ENCODE measurements at places on chromosomes 13 and 19.

- no peak for DNase-seq
Observed at GRCh38 chr13:76380446-76381065, 505.6 kb downstream of the KCTD12 start.

DNA sequence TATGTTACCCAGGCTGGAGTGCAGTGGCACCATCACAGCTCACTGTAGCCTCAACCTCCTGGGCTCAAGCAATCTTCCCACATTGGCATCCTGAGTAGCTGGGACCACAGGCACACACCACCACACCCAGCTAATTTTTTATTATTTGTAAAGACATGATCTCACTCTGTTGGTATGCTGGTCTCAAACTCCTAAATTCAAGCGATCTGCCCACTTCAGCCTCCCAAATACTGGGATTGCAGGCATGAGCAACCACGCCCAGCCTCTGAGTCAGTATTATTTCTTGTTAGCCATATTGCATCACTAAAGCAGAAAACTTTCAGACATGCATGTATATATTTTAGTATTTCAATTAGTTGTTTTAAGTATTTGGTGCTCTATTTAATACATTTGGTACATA is 376.4 kb downstream of the GPC6 start:
- no peak for DNase-seq

GRCh38 chr13:44231786-44232516 is 141.7 kb upstream of the SERP2 start:
- no peak for DNase-seq

DNA sequence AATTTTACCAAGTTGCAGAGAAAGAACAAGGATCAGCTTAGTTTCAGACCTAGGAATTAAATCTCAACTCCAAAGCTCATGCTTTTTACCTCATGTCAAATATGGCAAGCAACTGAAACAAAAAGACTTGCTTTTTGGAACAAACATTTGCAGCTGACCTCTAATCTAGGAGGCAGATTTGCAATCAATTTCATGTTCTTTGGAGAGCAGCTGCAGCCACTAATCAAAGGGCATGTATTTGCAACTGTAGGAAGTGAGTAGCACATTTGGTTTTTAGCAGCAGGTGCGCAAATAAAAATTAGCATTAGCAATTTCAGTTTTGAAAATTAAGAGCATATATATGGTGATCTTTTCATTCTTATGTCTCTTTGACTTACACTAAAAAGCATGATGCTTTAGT is 459.3 kb upstream of the SLC10A2 start:
- DNase-seq, result no peak

GRCh38 chr13:114174529-114174961 is 4.5 kb upstream of the CFAP97D2 start:
- no peak for DNase-seq

DNA sequence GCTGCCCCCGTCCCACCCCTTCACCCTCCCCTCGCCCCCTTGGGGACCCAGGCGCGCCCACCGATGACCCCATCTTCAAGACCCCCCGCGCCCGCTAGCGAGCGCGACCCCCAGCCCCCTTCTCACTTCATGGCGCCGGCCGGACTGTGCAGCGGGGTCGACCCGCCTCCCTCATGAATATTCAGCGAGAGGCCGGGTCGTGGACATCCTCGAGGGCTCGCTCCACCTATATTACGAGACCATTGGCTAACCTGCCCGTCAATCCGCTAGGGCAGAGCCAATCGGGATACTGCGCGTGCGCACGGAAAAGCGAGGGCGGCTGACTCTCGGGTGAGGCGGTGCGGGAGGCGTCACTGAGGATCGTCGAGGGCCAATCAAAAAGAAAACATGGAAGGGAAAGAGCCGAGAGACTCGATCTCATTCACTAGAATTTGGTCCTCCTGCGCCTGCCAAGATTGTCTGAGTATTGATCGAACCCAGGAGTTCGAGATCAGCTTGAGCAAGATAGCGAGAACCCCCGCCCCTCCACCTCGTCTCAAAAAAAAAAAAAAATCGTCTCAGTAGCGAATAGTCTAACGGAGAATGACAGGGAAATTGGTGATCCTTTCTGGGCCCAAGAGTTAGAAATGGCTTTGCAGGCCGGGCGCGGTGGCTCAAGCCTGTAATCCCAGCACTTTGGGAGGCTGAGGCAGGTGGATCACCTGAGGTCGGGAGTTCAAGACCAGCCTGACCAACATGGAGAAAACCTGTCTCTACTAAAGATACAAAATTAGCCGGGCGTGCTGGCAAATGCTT is at the start of gene ERCC2:
Gene ERCC2, minus strand, starts transcription at position 164 of the 795 bp plus-strand sequence. Its CDS starts 33 bp downstream, at position 131.
- peak; percentile 100 for DNase-seq

DNA sequence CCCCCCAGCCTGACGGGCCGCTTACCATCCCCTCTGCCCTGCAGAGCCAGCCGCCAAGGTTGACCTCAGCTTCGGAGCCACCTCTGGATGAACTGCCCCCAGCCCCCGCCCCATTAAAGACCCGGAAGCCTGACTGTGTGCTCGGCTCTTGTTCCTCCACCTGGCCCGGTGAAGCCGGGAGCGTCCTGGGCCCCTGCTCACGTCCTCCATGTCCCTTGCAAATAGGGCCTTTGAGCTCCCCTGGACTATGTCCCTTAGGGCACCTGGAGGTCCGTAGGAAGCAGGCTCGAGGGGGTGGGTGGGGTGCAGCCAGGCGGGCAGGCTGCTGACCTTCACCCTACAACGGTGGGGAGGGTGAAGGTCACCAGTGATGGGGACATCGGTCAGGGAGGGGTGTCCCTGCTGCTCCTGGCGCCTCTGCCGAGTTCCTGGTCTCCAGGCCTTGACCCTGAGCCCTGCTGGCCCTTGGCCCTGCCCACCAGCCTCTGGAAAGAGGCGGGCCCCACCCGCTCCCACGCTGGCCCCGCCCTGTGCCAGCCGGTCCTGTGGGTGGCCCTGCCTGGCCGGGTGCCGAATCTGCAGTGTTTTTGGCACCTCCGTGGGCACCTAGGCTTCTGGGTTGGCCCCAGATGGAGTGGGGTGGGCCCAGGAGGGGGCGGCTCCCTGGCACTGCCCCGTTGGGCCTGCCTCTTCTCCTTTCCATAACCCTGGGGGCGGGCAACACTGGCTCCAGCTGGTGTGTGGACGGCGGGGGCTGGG is 3.3 kb downstream of the ATP5F1D start:
- no peak for DNase-seq

GRCh38 chr19:18603255-18603957 is 3.2 kb downstream of the CRLF1 start:
- no peak for DNase-seq

DNA sequence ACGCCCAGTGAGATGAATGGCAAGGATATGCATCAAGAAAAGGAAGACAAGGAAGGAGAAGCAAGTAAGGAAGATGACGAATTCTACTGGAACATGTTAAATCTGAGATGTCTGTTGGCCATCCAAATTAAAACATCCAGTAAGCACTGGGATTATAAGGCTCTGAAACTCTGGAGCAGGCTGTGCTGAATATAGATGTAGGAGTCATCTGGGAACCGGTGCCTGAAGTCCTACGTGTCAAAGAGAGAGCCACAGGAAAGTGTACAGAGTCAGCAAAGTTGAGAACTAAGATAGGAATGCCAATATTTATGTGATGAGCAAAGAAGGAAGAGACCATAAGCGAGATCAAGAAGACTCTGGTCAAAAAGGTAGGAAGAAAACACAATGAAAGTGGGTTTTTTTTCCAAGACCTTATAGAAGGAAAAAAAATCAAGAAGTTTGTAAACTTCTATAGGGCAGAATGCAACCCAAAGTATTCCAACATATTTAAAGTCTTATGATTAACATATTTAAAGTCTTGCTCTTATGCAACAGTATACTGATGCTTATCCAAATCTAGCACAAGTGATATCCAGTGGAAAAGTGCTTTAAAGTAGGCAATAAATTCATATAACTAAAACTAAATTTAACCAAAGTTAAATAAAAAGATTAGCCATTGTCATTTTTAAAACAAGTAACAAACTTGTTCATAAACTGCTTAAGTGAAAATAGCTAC is 51.2 kb upstream of the EEF1AKMT1 start:
- DNase-seq, result no peak

- no peak for DNase-seq
Observed at GRCh38 chr19:57850553-57851017, 926 bp downstream of the ZNF587 start.

DNA sequence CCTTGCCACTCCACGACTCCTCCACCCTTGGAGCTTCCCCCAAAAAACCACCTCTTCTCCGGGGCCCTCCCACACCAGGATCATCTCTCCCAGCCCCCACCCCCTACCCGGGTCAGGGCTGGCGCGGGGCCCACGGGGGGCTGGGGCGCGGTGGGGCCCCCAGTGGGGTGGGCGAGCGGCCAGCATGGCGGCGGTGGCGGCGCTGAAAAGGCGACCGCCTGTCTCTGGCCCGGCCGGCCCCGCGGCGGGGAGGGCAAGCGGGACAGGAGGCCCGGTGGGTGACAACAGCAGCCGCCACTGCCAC is 850 bp downstream of the DYRK1B start:
- no peak for DNase-seq

DNA sequence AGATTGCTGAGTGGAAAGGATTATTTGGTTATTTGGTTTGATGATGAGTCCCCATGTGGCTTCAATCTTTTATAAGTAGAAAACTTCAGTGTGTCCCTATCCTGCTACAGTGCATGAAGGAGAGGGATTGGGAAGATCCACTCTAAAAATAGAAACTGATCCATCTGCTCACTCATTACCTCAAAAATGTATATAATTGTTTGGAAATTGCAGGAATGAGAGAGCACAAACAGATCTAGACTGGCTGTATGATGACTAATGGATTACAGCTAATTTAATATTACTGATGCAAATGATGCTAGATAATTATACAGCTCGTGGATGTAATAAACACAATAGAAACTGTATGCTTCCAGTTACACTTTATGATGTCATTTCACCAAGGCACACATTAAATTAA is 625.3 kb upstream of the PRR20A start:
- DNase-seq, result no peak

GRCh38 chr13:98524391-98524790 is 52.5 kb downstream of the STK24 start:
- DNase-seq, result no peak

DNA sequence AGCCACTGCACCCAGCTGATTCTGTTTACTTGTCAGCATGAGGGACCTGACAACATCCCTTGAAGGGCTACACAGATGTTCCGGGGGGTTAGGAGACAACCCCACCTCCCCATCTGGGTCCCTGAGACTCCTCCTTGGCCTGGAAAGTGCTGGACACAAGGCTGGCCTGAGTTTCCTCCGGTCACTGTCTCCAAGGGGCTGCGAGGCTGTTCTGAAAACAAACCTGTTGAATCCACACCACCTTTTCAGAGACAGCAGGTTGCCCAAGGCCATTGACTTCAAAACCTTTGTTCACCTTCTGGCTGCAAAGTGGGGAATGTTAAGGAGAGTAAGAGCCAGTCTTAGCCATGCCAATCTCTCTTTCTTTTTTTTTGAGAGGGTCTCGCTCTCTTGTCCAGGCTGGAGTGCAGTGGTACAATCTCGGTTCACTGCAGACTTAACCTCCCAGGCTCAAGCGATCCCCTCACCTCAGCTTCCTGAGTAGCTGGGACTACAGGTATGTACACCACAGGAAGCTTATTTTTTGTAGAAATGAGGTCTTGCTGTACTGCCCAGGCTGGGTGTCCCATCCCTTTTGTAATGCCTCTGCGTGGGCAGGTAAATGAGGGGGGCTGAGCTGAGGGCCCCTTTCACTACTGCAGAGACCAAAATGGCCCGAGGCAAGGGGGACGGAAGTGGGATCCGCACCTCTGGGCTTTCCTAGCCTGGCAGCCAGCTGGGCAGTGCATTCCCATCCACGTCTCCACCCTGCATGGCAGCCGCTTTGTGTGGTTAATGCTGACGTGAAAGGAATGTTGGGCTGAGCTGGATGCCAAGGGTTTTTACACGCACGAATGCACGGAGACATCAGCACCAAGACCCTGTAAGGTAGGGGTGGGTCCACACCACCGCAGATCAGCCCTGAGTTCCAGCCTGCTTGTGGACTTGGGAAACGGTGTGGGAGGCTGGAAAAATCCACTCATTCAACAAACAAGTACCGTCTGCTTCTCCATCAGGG is 1.9 kb upstream of the ZNF628 start:
- DNase-seq, result no peak

DNA sequence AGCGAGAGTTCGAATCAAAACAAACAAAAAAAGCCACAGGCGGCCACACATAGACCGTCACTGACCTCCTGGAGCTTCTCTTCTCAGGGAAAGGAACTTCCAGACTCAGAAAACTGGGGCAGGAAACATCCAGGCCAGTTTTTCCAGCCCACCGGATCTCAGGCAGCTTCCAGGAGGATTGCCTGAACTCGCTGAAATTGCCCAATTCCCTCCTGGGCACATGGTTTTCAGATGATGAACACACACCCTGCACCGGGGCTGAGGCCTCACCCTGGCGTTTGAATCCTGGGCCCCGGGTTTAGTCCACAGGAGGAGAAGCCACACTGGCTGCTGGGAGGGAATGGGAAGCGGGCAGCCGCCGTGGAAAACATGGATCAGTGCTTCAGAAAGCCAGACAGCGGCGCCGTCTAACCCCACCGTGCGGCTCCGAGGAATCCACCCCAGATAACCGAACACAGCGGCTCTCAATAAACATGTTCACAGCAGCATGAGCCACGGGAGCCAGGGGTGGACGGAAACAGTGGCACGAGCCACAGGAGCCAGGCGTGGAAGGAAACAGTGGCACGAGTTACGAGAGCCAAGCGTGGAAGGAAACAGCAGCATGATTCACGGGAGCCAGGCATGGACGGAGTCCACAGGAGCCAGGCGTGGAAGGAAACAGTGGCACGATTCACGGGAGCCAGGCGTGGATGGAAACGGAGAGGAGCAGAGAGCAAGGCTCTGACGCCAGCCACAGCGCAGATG is 18.2 kb upstream of the PTBP1 start:
- DNase-seq, result no peak

DNA sequence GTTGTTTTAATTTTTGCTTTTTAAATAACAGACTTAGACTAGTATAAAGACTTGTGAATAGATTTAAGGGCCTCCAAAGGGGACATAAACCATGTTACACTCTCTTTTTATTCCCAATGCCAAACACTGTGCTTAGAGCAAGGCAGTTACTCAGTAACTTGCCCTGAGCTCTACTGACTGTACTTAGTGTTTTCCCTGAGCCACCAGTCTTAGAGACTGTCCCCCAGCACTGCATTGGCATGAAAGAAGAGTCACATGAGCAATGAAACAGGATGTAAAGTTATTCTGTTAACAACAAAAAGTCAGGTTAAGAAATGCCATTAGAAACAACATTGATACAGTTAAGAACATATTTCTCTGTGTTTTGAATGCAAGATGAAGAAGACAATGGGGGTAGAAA is 187.9 kb downstream of the TBC1D4 start:
- no peak for DNase-seq

DNA sequence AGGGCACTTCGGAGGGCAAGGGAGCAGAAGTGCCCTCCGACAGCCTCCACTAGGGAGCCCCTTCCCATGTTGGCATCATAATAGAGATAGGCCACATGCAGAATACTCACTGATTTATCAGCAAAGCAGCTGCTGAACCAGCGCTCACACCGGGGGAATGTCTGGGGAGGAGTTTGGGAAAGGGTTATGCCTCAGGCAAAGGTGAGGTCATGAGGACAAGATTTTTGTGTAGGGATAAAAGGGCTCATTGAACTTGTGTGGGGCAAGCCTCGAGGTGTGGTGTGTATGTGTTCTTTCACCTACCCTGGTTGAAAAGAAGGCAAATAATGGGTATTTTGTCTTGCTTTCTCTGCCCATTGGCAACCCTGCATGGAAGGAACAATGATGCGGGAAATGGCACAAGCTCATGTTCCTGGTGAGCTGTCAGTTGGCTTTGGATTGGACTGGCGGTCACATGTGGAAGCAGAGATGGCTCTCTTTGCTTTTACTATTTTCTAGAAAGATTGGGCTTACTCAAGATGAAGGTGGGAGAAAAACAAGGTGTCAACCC is 39.1 kb upstream of the SLC7A9 start:
- no peak for DNase-seq

- no peak for DNase-seq
Observed at GRCh38 chr19:11848200-11848593, 329 bp upstream of the ZNF439 start.

- no peak for DNase-seq
Observed at GRCh38 chr19:14106840-14107239, 10.7 kb downstream of the PRKACA start.
